ENCODE measurements at places on chromosomes 16 and 17. TPM values are rescaled to one million over a fixed set of nuclear protein-coding genes. Genes with fewer than 3 reads are reported as not detected.

HASPIN gene
- 2.6 TPM for total RNA-seq

DNA sequence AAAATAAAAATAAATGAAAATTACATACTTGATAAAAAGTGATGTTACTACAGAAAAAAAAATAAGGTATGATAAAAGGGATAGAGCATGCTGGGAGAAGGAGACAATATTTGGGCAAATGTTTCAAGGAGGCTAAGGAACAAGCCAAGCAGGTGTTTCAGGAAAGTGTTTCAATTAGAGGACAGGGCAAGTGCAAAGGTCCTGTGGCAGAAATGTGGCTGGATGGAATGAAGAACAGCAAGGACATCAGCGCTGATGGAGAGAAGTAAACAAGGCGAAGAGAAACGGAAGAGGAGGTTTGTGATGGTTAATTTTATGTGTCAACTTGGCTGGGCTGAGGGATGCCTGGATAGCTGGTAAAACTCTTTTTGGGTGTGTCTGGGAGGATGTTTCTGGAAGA, 331.2 kb upstream of the C16orf82 start:
- H3K4me1 ChIP-seq = no peaks in the 10 kb centered on the region
- no peak overlapping the region for H3K27ac ChIP-seq
- H3K36me3 ChIP-seq = no peaks in the 10 kb centered on the region
- no peak overlapping the region for H3K4me3 ChIP-seq
- no peak for DNase-seq

DNA sequence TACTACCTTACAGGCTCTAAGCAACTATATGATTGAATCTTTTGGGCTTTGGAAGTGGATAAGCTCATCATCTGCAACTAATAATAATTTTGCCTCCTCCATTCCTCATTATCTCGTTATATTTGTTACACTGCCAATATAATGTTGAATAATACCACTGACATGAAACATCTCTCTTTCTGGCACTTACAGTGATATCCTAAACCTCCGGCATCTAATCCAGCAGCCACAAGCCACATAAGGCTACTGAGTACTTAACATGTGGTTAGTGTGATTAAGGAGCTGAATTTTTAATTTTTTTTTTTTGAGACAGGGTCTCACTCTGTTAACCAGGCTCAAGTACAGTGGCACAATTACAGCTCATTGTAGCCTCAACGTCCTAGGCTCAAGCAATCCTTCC, 9.6 kb downstream of the CDC42EP4 start:
- H3K27me3 ChIP-seq = no peaks in the 10 kb centered on the region
- no peaks in the 10 kb centered on the region for H3K36me3 ChIP-seq
- DNase-seq = no peak
- H3K4me1 ChIP-seq = peaks cover 23% of the 10 kb centered on the region

GSDMA gene
- 0.90 TPM for total RNA-seq

TMEM219 gene
- total RNA-seq = 149 TPM

PPY gene
- total RNA-seq = not detected

All from colonic mucosa (tissue), 4 donors.